Stimulated activated CD4-positive, alpha-beta T cell treated with anti-CD3 and anti-CD28 coated beads, Interleukin-12 subunit alpha, Interleukin-12 subunit beta, amount 100 ng/mL, for 4 hours (primary cell): ENCODE measurements at places on chromosomes 7 and 10.
A peak's percentile ranks its signal among the peaks of the same experiment; 100 is the strongest.

DNA sequence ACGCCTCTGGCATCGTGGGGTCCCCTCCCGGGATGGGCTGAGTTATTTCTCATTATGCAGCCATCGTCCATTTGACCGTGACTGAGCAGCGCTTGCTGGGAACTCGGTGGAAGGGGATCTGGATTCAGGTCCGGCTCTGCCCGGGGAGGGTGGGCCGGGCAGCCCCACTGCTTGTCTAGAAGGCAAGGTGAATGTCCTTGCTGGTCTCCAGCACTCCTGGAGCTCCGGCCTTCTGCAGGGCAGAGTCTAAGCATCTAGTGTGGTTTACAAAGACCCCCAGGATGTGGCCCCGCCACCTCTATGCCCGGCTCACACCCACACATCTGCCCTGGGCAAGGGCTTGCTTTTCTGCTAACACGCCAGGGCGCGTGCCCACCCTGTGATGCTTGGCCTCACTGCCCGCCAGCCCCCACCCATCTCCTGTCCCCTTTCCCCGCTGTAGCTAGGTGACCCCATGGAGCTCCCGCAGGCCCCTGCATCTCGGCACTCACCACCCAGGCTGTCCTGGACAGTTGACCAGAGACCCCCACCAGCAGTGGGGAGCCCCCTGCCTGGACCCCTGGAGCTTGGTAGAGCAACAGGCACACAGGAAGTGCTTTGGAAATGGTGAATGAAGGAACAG, 151.0 kb upstream of the CHST15 start:
- no peak for DNase-seq

- DNase-seq, result no peak
Measured at GRCh38 chr7:148159331-148159730, 431.2 kb upstream of the C7orf33 start.

DNA sequence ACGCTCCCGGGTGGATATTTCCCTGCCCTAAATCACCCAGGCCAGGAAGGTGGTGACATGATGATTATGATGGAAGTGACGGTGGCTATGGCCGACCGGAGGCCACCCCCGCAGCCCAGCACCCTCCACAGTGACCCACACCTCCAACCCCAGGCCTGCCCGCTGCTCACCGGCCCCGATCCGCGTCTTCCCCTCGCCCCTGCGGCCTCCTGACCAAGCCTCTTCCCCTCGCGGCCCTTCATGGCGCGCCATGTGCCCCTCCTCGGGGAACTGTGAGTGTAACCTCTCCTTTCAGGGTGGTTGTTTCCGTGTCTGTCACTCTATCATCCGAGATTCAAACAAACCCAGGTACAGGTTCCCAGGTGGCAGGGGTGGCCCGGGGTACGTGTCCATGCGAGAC, 78.3 kb downstream of the UNCX start:
- no peak for DNase-seq

DNA sequence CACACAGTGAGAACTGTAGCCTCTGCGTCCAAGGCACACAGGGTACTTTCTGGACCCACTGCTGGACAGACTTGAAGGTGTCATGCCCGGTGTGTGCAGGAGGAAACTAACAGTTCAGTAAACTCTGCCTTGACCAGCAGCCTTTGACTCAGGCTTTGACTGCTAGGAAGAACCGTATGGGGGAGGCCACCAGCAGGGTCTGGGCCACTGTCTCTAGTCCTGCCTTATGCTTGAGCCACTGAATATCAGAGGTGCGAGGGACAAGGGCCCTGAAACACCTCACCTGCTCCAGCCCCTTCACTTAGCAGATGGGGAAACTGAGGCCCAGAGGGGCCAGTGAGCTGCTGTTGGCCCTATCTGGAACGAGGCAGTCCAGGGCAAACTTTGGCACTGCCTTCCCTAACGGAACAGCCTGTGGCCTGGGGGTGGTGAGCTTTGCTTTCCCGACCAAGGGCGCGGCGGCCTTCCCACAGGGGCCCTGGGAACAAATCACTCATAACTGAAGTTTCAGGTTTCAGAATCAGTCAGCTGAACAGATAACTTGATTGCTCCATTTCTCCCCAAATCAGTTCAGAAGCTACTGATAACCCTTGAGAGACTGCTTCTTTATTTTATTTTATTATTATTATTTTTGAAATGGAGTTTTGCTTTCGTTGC, 130.0 kb downstream of the FAM53B start:
- peak; percentile 42 for DNase-seq

DNA sequence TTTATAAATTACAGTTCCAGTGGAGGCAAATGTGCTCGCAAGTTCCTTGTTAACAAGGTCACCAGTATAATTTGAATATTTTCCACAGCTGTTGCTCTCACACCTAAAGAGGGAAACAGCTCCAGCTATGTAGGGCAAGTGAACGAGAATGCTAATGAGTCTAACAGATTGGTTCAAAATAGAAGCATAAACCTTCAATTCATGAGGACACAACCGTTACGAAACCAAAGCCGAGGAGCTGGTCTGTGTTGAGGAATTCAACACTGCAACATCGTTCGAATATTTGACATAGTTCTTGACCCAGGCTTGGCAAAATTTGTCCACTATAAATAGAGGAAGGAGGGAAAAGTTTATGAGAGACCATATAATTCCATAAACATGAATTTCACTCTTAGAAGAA, 161.3 kb downstream of the KLF6 start:
- DNase-seq, result no peak

DNA sequence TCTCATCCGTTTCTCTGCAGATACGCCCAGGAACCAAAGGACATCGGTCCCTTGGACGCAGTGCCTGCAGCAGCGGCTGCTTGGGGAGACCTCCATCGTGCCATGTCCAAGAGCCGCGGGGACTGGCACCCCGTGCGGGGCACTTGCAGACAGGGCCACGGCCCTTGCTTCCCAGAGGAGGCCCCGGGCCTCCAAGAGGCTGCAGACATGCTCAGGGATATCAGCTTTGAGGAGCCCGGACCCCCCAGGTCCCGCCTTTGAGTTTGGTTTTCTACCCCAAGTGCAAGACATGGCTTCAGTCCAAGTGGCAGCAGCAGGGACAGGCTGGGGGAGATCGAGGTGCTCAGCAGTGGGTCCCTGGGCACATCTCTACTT, 279.6 kb downstream of the ELFN1 start:
- no peak for DNase-seq

DNA sequence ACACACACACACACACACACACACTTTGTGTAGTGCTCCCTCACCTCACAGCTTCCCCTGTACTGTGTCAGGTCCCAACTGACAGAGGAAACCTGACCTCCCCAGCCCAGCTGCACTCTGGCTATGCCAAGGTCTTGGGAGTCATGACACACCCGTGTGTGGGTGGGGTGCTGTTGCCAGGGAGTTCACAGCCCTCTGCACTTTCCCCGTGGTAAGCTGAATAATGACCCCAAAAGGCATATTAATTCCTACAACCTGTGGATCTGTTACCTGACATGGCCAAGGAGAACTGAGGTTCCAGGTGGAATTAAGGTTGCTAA, 8.9 kb upstream of the NANOS1 start:
- no peak for DNase-seq

- DNase-seq, result no peak
Measured at GRCh38 chr7:112882511-112882910, 92.3 kb upstream of the TMEM168 start.

- DNase-seq, result no peak
Measured at GRCh38 chr7:16698200-16698905, 52.4 kb downstream of the BZW2 start.

- DNase-seq, result no peak
Measured at GRCh38 chr7:16268821-16269768, 152.2 kb downstream of the CRPPA start.

- no peak for DNase-seq
Measured at GRCh38 chr7:149248777-149249176, 9.3 kb downstream of the ZNF212 start.

DNA sequence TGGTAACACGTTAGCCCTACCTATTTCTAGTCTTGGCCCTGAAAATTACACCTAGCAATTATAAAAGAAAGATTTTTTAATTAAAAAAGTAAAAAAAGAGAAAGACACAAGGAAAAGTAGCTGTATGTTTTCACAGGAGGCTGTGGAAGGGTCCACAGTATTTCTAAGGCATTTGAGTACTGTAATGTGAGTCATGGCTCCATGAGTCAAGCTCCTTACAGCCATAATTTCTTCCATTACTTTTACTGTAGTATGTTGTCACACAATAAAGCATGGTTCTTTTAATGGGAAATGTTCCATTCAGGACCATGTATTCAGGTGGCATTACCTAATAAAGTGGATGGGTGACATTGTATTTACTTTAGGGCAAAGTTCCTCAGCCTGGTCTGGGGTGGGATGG, 113.4 kb downstream of the GPR37 start:
- DNase-seq, result no peak
